ENCODE measurements at places on chromosomes 4 and X.

DNA sequence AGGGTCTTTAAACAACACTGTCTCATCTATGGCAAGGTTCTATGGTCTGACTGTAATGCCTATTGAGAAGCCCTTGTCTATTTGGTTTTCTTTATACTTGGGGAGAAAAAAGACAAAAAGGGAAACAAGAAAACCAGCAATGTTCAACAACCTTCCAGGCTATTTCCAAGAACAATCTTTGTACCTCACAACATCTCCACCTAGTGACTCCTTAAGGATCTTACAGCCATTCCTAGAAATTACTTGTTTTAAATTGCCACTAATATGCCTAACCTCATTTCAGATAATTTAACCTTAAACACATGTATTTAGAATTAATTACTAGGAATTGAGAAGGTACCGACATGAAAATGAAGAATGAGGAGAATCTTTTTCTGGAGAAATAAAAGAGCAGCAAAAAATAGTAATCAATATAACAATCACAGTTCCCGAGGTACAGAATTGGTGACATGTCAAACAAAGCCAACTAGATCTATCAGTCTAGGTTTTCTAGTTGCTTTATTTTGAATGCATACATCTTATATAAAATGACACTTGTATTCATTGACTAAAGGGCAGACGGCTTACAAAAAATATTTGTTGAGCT is 1.6 kb upstream of the RBM46 start:
- DNase-seq, result peak; percentile 17

DNA sequence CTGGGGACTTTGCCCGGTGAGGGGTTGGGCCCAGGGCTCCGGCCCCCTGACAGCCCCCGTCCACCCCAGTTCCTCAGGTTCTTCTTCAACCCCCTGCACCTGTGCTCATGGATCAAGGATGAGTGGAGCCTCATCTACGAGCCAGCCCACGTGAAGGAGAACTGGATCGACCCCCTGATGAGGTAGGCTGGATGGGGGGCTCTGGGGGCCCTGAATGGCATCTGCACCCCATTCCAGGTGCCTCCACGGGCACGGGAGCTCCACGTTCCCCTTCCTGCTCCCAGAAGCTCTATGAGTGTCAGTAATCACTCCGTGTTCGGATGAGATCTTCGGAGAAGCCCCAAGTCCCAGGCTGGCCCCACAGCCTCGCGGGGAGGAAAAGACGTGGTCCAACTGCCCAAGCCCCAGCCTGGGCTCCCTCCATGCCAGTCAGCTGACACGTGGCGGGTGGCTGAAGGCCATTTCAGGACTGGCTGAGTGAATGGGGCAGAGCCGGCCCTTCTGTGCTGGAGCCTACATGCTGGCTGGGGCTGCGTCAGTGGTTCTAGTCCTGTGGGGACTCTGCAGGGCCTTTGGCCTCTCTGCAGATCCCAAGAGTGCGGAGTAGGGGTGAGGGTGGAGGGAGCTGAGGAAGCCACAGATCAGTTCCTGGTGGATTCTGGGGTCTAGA is 24.4 kb downstream of the CFAP99 start:
- DNase-seq, result no peak

- peak; percentile 50 for DNase-seq
Observed at GRCh38 chrX:76279007-76279406, 106.1 kb downstream of the PBDC1 start.

DNA sequence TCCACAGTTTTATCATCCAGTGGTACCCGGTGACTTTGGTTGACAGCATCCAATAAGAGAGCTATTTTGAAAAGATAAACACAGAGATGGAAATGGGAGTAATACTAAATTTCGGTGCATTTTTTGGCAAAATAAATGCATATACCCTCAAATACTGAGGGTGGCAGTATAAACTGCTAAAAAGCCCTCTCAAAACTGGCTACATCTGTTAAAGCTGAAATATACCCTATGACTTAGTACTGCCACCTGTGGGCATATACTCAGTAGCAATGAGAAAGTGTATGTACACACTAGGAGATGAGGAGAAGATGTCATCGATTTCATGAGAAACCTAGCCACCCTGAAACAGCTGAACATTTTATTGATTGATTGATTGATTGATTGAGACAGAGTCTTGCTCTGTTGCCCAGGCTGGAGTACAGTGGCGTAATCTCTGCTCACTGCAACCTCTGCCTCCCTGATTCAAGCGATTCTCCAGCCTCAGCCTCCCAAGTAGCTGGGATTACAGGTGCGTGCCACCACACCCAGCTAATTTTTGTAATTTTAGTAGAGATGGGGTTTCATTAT is 12.2 kb upstream of the TMEM128 start:
- DNase-seq, result peak; percentile 55
